ENCODE measurements at places on chromosomes 5 and 9.
A peak's percentile ranks its signal among the peaks of the same experiment; 100 is the strongest.

- no peak for DNase-seq
Measured at GRCh38 chr5:144276034-144276822, 105.6 kb downstream of the KCTD16 start.

- no peak for DNase-seq
Measured at GRCh38 chr5:67896311-67896929, 319.1 kb upstream of the PIK3R1 start.

DNA sequence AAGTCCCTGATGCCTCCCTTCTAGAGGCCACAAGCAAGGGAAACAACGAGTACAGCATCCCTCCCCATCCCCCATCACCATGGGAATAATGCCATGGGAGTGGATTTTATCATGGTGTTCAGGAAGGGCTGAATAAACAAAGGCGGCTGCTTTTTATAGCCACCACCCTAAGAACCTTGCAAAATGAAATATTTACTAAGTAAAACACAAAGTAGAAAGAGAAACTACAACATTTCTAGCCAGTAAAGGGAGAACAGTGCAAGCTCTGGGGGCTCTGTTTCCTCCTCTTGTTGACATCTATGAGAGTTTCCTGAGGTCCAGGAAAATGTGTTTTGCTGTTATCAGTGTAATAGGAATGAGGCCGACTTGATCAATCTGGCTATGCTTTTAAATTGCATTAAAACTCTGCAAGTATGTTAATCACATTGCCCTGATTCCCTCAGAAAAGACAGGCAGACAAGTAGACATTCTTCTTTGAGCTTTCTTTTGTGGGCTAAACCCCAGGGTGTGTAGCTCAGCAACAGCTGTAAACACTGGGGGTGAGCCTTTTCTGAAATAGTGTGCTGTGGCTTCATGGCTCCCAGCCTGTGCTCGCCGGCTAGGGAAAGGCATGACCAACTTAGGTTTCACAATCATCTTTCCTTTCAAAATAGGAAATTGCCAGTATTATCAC is 31.1 kb downstream of the SV2C start:
- no peak for DNase-seq

- DNase-seq: no peak
Measured at GRCh38 chr5:111083323-111083722, 8.8 kb upstream of the WDR36 start.

GRCh38 chr9:124551472-124552272 is 44.5 kb upstream of the NR5A1 start:
- DNase-seq: peak; percentile 38

All from amygdala (tissue), 56 donors.